Hematopoietic multipotent progenitor cell treated with erythropoietin and hydrocortisone succinate and interleukin-3 and kit ligand, for 4 days (in vitro differentiated cells): ENCODE measurements at places on chromosomes 16 and 17.

- no peak for DNase-seq
Observed at GRCh38 chr17:72244956-72245355, 124.1 kb downstream of the SOX9 start.

DNA sequence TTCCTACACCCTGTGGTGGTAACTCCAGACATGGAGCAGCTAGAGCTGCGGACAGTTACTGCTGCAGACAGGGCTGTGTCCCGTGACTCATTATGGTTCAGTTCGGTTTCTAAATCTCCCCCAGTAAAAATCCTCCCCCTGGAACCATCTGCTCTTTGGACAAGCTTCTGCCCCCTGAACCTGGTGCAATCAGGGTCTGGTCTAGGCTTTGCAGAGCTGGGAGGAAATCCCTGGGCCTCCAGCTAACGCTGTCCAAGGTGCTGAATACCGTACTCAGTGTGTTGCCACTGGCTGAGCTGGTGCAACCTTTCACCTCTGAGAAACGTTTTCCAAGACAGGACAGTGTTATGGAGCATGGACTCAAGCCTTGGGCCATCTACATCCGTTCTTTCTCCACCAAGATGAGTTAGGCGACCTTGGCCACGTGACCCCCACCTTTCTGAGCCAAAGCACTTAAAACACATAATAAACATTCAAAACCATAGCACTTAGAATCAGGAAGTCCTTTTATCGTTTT, 142.0 kb downstream of the CPPED1 start:
- DNase-seq: peak; percentile 82

- no peak for DNase-seq
Observed at GRCh38 chr17:45677770-45678169, 106.3 kb upstream of the CRHR1 start.

DNA sequence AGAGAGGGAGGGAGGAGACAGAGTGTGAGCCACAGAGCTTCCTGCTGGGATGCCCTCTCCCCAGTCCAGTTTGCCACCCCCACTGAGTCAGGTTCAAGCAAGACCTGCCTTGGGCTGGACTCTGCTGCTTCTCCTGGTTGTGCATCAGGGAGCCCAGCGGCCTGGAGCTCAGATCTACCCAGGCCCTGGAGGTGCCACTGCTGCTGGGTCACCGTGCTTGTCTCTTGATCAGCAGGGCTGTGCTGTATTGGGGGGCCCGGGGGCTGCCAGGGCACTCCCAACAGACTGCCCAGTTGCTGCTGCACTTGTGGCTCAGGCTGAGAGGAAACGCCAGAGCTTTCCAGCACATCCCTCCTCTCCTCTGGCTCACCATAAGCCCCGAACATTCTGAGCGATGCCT, 8.9 kb downstream of the TLE7 start:
- no peak for DNase-seq

DNA sequence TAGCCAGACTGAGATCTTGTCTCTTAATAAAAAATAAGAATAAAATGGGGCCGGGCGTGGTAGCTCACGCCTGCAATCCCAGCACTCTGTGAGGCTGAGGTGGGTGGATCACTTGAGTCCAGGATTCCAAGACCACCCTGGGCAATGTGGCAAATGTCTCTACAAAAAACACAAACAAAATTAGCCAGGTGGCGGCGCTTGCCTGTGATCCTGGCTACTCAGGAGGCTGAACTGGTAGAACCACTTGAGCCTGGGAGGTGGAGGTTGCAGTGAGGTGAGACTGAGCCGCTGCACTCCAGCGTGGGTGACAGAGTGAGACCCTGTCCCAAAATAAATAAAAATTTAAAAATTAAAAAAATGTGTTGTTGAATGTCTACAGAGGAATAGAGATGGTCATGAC, 2.9 kb upstream of the DEF8 start:
- no peak for DNase-seq

GRCh38 chr17:68106085-68106484, 70.5 kb downstream of the KPNA2 start:
- DNase-seq: no peak

DNA sequence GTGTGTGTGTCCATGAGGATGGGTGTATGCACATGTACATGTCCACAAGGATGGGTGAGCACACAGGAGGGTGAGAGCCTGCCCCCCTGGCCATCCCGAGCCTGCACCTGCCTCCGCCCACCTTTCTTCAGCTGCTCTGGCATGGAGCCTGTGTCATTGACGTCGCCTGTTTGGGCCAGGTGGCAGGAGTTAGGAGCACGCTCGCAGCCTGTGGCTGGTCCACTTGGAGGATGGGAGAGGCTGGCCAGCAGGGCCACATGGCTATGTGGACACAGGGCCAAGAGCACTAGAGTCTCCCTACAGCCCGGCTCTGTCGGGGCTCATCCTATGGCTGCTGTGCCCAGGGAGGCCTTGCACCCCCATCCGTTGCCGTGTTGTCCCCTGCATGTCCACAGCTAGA, 21.4 kb downstream of the BAHCC1 start:
- DNase-seq: no peak

DNA sequence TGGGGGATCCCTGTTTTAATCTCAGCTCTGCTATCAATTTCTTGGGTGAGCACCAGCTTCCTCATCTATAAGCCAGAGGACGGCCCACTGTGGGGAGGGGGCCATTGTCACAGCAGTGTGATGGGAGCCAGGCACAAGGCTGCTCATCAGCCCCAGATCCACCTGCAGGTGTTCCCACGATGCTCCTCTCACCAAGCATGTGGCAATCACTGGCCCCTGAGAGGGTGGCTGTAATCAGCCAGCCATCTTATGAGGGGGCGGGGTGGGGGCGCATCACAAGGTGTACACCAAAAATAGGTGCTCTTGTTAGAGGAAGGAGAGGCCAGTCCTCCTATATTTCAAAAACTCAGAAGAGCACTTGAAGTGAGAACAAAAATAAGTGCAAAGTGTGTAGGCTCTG, 31.2 kb downstream of the HNF1B start:
- DNase-seq: no peak

GRCh38 chr17:44355642-44356099, 8.0 kb downstream of the FAM171A2 start:
- DNase-seq: no peak

DNA sequence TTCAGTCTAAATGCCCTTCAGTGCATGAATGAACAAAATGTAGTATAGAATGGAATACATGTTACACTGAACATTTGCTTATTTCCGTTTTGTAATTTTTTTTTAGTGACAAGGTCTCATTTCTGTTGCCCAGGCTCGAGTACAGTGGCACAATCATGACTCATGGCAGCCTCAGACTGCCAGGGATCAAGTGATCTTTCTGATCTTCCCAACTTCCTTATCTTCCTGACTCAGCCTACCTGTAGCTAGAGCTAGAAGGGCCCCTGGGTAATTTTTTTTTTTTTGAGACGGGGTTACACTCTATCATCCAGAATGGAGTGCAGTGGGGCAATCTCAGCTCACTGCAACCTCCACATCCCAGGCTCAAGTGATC, 7.3 kb upstream of the SLX4 start:
- peak; percentile 33 for DNase-seq

DNA sequence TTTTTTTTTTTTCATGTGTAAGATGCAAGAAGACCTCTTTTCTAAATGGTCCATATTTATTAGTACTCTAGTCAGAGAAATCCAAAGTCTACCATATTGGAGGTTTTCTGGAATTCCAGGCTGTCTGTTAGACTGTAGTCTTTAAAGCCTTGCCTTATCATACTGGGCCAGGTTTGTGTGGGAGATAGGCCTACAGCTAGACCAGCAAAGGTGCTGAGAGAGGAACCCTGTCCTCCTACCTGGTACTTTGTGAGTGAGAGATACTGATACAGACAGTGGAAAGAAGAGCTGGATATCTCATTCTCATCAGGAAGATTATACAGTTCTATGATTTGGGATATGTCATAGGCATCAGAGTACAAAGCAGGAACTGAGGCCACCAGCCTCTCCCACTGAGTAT, 8.1 kb downstream of the RHOT1 start:
- no peak for DNase-seq

DNA sequence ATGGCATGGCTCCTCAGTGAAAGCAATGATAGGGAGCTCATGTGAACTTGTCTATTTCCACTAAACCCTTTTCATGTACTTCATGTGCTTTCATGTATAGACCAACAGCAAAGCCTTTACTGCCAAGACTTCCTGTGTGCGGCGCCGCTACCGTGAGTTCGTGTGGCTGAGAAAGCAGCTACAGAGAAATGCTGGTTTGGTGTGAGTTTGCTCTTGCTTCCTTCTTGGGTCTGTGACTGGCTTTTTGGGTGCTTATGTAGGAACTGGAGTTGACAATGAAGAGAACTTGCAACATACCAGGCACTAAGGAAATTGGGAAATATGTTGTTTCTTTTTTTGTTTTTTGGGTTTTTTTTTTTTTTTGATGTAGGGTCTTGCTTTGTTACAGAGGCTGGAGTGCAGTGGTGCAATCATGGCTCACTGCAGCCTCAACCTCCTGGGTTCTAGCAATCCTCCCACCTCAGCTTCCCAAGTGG, 5.7 kb downstream of the SNX11 start:
- DNase-seq: peak; percentile 71

DNA sequence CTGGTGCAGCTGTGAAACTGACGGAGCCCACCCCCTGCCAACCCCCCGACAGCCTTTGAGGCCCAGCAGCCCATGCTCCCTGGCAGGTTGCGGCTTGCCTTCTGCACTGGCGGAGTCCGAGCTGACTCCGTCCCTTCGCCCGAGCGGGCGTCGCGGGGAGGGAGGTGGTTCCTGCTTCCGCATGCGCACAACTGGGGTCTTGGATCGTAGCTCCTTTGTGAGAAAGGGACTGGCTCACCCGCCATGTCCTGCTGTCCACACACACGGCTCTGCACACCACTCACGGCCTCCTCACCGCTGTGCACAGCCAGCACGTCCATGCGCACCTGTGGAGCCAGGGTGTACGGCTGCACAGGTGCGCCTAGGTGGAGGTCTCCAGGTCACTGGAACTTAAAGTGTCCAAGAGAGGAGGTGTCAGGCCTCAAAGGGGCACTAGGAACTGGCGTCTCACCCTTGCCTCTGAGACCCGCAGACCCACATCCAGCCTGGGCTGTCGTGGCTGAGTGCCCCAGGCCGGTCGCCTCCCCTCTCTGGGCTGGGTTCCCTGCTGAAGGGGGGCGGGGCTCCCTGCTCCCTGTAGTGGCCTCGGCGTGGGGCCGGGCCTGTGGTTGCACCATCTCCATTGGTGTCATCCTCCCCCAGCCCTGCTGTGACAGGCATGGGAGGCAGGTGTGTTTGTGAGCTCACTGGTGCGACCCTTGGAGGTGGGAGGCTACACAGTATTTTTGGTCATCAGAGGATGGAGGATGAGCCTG, 45.3 kb downstream of the JPH3 start:
- DNase-seq: peak; percentile 10

DNA sequence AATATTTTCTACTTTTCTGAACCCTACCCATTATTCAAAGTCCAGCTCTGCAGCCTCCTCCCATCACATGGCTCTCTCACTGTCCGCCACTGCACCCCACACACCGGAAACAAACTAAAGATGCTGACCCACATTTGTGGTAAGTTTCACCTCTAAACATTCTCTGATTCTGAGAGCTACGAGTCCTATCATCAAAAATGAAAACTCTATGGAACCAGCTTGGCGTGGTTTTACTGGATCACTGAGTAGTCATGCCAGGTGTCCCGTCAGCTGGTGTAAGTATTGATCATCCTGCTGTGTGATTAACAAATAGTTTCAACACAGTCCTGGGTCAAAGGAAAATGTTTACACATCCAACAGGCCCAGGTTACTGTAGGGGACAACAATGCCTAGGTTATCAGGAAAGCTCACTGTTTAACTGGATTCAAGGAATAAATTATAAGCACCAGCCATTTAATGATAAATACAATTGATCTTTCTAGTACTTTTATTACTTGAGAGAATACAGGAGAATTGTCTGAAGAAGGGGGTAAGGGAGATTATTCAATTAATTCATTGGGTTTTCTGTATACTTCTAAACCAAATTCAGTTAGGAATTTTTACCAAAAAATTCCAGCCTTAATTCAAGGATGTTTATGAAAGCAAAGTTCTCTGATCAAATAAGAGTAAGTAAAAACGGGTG, 33.9 kb downstream of the CYTH1 start:
- peak; percentile 46 for DNase-seq

- DNase-seq: peak; percentile 54
Observed at GRCh38 chr16:82031116-82032084, 3.7 kb upstream of the HSD17B2 start.

GRCh38 chr17:15409721-15410250, 57.6 kb downstream of the CDRT4 start:
- DNase-seq: no peak

- DNase-seq: no peak
Observed at GRCh38 chr17:83069931-83070742, 9.3 kb upstream of the METRNL start.

DNA sequence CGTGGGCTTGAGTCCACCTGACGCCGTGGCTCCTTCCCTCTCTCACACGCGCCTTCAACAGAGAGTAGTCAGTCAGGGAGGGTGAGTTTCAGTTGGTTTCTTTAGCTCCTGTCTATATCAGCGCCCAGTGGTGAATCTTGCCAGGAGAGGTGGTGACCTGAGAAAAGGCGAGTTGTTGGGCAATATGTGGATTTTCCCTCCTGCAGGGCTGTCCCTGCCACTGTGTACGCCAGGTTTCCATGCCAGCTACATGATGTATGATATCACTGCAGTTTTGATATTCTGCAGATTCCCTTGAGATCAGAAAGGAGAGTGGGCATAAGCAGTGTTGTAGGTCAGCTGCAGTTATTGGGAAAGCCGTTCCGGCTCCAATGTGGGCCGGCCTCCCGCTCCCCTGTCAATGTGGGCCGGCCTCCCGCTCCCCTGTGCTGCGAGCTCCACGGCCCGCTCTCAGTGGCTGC, 31.4 kb downstream of the BANP start:
- no peak for DNase-seq

DNA sequence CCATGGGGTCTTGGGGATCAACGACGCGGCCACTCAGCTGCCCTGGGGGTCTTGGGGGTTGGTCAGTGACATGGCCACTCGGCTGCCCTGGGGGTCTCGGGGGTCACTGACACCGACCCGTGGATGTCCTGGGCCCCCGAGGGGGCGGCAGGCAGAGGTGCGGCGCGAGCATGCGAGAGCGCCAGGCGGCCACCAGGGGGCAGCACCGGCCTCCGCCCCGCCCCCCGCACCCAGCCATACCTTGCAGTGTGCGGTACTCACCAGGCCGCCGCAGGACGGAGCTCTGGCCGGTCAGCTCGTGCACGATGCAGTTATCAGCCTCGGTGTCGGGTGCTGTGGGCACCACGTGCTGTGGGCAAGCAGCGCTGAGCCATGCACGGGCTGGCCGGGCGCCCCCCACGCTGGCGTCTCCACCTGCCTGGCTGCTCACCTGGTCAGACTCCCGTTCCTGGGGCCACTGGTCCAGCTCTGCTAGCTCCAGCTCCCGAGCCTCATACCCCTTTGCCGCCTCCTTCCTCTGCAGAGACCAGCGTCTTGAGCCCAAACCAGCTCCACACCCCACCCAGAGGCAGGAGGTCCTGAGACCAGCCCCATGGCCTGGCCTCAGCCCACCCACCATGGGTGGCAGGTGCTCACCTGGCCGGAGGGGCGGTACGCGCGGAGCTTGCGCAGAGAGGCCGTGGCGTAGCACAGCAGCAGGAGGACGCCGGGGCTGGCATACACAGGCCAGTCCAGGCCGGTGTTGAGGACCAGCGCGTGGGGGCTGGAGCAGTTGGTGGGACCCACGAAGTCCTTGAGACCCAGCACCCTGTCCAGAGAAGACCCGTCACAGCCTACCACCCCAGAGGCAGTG, 31.2 kb downstream of the CTU2 start:
- peak; percentile 95 for DNase-seq
